Activated CD4-positive, alpha-beta memory T cell treated with anti-CD3 and anti-CD28 coated beads for 36 hours (primary cell): ENCODE measurements at places on chromosomes 16 and 17. TPM values are rescaled to one million over a fixed set of nuclear protein-coding genes. Genes with fewer than 3 reads are reported as not detected.

Gene CCDC102A
- total RNA-seq = 7.9 TPM

Gene KRTAP4-3
- total RNA-seq = not detected

Gene CDH13
- not detected for total RNA-seq

Gene RTN4RL1
- 0.21 TPM for total RNA-seq

Gene CD300A
- total RNA-seq = 11.3 TPM

Gene TNFRSF17
- total RNA-seq = not detected

Gene KRTAP4-5
- not detected for total RNA-seq

Gene COG4
- 35.9 TPM for total RNA-seq

Gene CIBAR2
- total RNA-seq = not detected

Gene PDE6G
- 1.1 TPM for total RNA-seq

Gene CD300LB
- total RNA-seq = not detected

Gene GSPT1
- 190 TPM for total RNA-seq

Gene SOX9
- total RNA-seq = not detected

Gene AKAP1
- 30.8 TPM for total RNA-seq

Gene HASPIN
- 22.0 TPM for total RNA-seq

Gene HSF5
- total RNA-seq = 3.0 TPM
